ENCODE measurements at places on chromosomes 13 and 19.

DNA sequence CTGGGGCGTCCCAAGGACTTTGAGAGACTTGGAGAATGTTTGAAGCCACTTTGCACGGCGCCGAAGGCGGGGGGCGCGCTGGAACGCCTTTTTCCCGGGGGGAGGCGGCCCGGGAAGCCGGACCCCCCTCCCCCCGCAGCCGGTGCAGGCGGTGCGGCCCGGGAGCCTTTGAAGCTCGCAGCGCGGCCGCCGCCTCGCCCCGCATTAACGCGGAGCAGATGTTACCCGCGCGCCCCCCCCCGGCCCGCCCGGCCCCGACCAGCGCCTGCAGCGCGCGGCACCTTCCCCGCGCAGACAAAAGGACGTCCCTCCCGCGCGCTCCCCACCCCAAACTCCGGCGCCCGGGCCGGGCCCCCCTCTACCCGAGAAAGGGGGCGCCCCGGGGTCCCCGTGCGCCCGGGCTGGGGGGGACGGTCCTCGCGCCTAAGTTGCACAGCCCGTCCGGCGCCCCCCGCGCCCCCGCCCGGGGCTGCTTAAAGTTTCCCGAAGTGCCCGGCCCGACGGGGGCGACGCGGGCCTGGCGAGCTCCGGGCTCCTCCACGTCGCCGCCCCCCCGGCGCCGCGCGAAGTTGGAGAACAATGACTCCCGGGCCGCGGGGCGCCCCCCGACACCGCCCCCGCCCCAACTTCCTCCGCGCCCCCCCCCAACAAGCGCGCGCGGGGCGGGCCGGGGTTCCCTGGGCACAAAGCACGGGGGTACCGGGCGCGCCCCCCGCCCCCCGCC lies 685 bp downstream of the TCF3 start:
- peak; percentile 34 for DNase-seq

DNA sequence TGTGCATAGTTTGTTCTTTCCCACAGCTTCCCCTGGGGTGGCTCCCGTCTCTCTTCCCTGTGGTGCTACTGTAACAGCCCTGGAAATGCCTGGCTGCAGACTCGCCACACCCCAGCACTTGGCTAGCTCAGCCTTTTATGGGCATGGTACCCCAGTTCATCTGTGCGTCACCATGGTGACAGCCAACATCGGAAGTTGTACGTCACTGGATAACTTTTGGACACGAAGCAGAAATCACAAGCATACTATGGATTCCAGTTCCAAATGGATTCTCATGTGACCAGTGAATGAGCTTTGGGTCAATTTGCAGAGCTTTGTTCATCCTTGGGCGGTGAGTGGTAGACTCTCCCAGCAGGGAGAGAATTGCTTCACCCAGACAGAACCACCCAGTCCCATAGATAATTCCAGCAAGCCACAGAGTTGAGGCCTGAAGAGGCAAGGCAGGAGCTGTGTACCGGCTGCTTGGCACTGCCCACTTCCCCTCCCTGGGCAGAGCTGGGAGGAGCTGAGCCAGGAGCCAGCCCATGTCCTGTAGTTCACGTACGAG lies 54.4 kb downstream of the COL4A2 start:
- no peak for DNase-seq

DNA sequence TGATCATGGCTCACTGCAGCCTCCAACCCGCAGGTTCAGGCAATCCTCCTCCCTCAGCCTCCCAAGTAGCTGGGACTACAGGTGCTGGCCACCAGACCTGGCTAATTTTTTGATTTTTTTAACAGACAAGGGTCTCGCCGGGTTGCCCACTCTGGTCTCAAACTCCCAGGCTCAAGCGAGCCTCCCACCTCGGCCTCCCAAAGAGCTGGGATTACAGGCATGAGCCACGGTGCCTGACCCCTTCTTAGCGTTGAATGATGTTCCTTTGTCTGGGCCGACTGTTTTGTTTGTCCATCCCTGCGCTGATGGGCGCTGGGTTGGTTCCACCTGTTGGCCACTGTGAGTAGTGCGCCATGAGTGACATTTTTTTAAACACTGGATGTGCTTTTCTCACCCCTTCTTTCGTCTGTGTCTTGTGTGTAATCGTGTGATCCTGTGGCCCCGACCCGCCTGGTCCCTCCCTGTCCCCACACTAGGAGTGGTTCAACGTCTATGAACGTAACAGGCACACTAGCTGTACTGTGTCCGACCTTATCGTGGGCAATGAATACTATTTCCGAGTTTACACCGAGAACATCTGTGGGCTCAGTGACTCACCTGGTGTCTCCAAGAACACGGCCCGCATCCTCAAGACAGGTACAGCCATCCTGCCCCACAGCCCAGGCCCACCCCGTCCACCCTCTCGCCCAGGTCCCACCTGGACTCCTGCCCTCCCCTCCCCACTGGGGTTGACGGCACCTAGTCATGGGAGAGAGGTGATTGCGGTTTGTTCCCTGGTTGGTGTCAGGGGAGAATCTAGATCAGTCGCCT lies 15.0 kb upstream of the EMC10 start:
- peak; percentile 85 for DNase-seq

DNA sequence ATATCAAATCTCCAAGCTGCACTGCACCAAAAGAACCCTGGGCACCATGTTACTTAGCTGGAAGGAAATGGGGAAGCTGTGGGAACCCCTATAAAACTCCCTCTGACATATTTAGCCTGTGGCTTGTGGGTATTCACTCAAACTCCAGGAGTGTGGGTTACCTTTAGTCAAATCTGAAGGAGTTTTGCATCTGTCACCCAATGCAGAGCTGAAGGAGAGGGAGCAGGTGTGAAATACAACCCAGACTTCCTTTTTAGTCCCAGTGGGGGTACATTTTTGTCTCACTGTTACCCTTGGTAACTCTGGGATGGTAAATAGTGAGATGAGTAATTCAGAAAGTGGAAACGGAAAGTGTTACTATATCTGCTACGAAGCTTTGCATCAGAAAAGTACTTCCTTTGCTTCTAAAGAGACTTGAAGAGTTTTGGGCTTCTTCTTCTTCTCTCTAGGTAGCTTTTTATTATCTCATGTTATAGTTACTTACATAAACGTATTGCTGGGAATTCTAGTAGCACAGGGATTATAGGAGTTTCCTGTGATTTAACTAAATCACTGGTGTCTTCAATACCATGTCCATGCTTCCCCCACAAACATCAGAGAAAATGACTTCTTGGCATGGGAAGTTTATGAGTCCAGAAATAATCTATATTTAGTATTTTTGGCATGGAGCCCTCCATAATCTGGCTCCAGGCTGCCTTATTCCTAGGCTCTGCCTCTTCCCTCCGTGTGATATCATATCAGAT lies 105.9 kb downstream of the AKAP11 start:
- no peak for DNase-seq

DNA sequence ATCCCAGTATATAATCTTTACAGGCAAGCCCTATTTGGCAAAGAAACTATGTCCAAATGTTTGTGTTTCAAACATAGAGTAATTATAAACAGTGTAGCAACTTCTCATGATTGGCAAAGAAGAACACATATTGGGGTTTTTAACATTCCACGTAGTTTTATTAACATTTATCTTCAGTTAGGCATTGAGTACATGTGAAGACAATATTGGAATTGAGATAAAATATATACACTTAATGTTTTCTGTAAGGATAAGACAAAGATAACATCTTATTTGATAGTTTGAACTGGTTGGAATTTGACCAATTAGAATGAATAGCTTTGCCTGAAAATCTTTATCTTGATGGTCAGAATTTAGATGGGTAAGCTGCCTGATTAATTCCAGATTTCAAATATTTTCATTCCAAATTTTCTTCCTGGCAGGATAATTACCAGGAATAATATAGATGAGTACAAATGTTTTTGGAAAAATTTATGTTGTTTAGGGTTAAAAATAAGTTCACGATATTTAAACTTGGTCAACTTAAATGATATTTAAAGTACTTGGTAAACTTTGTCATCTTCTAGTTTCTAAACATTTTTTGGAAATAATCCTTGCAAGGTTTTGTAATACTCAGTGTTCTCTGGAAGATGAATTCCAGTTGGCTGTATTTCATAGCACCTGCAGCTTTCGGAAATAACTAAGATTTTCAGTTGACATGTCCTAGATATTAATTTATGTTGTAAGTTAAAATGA lies 536.5 kb upstream of the SPRY2 start:
- no peak for DNase-seq

- no peak for DNase-seq
Measured at GRCh38 chr19:1819341-1820255, 7.5 kb upstream of the ATP8B3 start.

GRCh38 chr19:43726736-43727592 lies 11.1 kb downstream of the IRGC start:
- DNase-seq: no peak

- no peak for DNase-seq
Measured at GRCh38 chr19:30778961-30779715, 407.0 kb downstream of the ZNF536 start.

DNA sequence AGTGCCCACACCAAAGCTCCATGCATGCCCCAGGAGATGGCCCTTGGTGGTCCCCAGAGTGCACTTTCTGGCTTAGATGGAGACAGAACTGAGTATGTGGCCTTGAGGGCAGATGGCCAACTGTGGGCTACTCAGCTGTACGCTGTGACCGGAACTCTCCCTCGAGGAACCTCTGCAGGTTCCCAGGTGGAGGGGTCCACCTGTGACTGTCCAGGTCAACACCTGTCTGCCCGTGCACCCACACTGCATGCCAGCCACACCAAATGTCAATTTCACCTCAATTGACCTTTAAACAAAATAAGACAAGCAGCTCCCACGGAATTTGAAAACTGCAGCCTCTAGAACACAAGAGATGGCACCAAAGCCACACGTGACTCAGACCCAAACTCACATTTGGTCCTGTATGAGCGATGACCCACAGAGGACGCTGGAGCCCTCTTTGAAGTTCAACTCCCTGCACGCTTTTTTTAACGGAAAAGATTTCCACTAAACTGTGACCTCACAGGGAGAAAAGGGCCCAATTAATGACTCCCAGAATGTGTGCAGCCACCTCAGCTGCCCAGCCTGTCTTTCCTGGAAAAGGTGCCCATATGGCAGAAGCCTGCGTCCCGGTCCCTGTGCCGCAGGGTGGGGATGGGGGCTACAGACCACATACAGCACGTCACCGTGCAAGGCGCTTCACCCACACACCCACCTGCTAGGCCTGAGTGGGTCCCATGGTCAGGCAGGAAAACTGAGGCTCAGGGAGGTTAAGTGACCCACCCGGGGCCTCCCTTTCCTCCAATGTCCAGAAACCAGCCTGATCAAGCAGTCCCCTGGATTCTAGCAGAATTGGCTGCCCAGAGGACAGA lies 47.7 kb downstream of the KLF2 start:
- no peak for DNase-seq
